NCI-H1930 (cell line): ENCODE measurements at places on chromosomes 2 and 18.

DNA sequence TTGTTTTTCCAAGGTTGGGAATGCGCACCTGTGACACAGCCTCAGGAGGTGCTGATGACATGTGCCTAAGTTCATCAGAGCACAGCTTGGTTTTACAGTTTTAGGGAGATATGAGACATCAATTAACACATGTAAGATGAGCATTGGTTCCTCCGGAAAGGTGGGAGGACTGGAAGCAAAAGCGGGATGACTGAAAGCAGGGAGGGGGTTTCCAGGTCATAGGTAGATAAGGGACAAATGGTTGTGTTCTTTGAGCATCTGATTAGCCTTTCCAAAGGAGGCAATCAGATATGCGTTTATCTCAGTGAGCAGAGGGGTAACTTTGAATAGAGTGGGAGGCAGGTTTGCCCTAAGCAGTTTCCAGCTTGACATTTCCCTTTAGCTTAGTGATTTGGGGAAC, 26.3 kb downstream of the CAPG start:
- no peak for DNase-seq

DNA sequence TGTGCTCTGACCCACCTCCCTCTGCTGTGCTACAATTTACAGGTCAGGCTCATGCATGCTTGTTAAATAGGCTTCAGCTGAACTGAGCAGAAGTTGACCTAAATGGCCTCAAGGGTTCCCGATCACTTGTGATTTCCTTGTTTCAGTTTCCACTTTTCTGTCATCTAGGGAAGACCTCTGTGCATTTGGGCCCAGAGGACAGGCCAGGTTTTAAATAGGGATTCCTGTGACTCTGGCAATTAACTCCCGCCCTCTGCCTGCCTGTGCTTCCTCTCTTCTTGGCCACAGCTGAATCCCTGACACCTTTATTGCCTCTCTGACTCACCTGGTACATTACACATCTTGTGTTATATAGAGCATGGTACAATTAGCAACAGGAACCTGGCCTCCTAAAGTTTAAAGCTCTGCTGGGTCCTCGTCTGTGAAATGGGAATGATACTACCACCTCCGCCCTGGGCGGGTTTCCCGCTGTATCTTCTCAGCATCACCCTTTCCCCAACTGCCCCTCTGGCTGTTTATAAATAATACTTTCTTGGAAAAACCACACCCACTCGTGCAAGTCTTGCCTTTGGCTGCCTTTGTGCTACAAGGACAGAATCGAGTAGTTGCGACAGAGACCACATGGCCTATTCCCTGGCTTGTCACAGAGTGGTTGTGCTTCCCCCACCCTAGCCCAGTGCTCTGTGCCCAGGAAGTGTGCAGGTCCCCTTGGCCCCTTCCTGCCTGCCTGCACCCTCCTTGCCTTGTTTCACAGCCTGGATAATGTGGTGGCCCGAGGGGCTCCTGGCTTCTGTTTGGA, 7.9 kb downstream of the CABLES1 start:
- no peak for DNase-seq

- no peak for DNase-seq
Observed at GRCh38 chr2:216551234-216552068, 52.8 kb downstream of the RPL37A start.

DNA sequence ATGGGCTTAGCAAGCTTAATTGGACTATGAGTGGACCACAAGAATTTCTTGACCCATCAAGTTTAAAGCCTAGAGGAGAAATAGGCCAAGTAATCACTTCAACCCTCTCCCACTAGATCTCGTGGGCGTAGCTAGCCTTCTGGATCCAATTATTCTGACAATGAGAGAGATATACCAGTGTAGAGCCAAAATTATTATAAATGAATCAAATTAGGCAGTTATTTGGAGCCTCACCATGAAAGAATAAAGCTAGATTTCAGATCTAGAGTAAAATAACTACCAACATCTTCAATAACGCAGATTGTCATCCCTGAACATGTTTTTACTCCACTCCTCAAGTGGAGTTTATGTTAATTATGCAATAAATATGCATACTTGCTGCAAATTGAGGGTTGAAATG, 143.9 kb upstream of the CDH20 start:
- no peak for DNase-seq

GRCh38 chr2:181275643-181276070, 181.5 kb upstream of the ITGA4 start:
- no peak for DNase-seq

DNA sequence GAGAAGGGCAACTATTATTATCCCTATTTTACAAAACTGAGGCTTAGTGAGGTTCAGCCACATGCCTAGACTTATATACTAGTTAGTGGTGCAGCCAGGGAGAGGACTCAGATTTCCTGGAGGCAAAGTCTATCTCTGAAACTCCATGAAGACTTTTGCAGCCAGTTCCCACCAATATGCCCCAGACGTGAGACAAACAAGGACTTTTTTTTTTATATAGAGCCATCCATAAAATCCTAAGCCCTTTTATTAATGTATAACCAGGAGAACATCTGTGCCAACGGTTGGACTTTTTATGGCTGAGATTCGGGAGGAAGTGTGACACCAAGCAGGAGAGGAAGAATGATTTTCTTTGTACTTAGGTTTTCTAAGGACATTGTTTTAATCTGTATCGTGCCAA, 29.9 kb downstream of the LIPG start:
- DNase-seq: no peak

DNA sequence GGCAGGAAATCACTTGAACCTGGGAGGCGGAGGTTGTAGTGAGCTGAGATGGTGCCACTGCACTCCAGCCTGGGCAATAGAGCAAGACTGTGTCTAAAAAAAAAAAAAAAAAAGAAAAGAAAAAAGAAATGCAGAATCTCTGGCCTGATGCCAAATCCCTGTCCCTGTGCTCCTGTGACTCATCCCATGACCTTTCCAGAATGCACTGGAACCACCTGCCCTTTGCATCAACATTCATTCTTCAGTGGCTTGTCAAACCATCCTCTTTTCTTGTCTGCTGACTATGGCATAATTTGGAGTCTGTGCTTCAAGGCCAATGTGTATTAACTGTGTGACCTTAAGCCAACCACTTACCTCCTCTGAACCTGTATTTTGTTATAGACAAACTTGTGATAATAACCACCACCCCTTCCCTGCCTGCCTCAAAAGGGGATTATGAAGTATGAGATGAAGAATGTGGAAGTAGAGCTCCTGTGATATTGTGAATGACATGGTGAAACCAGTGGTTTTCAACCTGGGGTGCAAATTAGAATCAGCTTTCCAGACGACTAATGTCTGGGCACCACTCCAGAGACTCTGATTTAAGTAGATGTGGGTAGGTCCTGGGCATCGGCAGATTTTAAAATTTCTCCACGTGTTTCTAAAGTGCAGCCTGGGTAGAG, 189.3 kb downstream of the CLIP4 start:
- no peak for DNase-seq

- DNase-seq: no peak
Observed at GRCh38 chr2:187419808-187420207, 28.2 kb downstream of the CALCRL start.
